NCI-H2107 (cell line): ENCODE measurements at places on chromosomes 1 and 21.

DNA sequence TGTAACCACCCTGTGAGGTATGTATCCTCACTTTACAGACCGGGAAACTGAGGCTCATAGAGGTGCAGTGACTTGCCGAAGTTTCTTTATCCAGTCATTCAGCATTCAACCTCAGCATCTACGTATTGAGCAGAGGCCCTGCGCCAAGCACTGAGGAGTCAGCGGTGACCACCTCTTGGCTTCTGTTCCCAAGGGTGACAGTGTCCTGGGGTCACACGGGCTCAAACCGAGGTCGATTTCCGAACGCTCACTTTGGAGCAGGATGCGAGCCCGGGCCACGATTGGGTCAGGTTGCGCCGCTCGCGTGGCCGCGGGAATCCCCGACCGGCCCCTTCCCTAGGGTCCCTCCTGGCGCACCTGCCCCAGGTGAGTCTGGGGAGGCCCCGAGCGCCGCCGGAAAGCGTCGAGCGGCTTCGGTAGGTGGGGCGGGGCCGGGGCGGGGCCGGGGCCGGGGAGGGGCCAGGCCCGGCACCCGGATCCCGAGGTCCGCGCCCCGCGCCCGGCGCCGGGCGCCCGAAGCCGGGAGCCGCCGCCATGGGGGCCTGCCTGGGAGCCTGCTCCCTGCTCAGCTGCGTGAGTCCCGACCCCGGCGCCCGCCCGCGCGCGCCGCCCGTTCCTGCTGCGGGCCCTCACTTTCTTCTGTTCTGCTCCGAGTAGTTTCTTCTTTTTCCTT, at the start of gene SERINC2:
TSS of gene SERINC2 (plus strand) at position 482 of the 673 bp plus-strand sequence. CDS start at position 535, 53 bp downstream.
- DNase-seq: peak; percentile 46

DNA sequence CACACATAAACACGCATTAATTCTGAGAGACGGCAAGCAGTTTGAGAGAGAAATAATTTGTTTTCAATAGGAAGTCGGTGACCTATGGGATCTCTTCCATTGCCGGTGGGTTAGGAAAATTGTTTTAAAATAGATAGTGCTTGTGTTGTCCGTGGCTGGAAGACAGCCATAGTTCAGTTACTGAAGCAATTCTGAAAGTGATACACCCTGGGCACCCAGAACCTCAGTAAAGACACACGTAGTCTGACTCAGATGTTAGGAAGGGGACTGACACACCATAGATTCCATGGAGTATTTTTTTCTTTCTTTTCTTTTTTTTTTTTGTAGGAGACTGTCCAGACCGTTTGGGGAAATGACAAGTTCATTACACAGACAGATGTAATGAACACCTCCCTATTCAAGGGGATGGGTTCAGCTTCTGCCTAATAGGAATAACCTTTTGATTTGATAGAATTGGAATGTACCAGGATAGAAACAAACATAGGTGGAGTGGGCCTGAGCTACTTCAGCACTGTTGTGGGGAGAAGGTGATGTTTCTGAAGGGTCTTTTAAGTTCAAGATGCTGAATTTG, 1.6 kb downstream of the C1orf21 start:
- no peak for DNase-seq

DNA sequence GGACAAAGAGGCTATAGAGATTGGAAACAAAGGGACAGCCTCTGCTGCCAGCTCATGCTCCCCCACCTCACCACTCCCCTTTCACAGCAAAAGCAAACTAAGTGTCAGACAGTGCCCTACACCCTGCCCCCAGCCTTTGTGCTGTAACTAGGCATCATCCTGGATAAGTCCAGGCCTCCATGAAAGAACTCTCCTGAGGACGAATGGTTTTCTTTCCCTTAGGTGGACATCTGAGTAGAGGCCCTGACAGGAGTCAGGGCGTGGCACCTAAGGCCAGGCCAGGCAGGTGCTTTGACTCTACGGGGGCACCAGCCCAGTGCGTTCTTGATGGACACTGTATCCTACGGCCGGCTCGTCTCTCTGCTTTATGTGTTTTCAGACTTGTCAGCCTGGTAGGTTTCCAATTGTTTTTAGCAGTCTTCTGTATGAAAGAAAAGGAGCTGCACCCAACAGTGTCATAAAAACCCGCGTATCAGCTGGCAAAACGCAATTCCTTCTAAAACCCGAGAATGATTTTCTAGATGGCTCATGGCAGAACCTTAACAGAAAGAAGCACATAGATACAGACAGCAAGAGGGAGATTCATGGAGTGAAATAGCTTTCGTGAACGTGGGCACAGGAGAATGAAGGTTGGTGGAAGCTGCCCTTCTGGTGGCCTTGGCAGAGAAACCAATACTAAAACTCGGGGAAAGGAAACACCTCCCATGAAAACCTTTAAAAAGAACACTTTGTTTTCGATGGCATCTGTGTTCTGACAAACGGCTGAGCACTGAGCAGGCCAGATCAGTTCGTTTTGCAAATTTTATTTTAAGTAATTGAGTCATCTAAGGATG, 51.7 kb upstream of the AJAP1 start:
- DNase-seq: no peak

- no peak for DNase-seq
Measured at GRCh38 chr21:29436143-29436542, 137.4 kb downstream of the BACH1 start.

DNA sequence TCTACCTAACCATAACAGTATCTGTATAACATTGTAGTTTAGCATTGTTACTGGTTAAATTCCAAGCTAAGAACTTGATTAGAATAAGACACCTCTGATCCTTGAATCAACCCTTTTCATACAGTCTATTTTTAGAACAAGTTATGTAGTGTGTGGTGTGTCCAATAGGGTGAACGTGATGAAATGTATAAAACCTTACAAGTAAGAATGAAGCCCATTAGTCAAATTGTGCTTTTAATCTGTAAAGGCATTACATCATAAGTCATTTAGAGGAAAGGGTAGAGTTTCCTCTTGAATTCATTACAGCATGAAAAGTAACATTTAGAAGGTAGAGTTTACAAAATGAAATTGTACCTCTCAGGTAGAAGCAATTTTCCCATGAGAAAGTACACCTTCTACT, 479.2 kb downstream of the LTN1 start:
- DNase-seq: no peak

- no peak for DNase-seq
Measured at GRCh38 chr1:170594066-170594626, 62.2 kb downstream of the GORAB start.

DNA sequence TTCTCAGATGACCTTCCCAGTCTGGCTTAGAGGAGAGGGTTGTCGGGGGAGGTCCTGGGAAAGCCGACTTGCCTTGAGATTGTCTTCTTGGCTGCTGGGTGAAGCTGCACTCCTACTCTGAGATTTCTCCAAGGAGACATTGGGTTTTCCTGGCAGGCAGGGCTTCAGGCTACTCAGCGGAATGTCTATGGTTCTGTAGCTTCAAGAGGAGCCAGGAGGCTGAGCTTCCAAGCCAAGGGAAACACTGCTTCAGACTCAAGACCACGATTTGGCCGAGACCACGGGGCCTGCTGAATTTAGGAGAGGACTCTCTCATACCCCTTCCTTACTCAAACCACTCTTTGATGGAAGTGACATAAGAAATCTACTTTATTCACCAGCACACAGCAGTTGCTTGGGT, 67.8 kb downstream of the NTMT2 start:
- no peak for DNase-seq

GRCh38 chr1:156319664-156320063, 18.4 kb downstream of the CCT3 start:
- DNase-seq: no peak

DNA sequence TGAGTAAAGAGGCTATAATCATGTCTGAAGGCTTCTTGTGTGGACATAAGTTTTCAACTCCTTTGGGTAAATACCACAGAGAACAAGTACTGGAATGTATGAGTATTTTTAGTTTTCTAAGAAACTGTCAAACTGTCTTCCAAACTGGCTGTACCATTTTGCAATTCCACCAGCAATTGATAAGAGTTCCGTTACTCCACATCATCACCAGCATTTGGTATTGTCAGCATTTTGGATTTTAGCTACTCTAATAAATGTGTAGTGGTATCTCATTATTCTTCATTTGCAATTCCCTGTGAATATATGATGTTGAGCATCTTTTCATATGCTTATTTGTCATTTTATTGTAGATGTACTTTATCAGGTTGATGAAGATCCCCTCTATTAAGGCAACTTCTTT, 9.4 kb upstream of the MNDA start:
- DNase-seq: no peak

DNA sequence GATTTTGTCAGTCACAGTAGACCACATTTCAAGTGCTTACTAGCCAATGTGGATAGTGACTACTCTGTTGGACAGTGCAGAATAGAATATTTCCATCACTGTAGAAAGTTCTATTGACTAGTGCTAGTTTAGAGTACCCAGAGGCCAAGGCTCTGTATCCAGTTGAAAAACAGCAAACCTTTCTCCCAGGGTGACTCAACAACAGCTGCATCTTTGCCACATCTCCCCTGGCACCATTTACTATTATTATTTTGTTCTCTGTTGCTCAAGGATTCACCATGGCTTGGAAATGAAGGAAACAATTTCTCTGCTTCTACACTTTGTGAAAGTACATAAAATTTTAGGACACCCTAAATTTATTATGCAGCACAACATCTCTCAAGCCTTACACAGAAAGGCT, 85.3 kb upstream of the WDR26 start:
- DNase-seq: no peak

DNA sequence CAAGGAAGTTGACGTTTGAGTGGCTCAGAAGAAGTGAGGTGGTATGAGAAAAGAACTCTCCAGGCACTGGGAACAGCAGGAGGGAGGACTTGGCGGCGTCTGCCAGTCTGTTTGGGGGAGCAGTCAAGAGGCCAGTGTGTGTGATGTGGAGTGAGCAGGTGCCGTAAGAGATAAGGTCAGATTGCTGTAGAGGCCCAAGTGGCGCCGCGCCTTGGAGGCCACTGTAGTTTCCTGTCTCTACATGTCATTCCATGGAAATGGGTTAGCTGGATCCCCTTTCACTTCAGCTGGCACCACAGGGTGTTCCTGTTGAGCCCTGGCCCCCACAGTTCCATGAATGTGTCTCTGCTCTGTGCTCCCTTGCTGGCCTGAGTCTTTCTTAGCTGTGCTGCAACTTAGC, 35.5 kb upstream of the PTPRF start:
- no peak for DNase-seq

GRCh38 chr1:184582411-184582810, 172.2 kb downstream of the EDEM3 start:
- DNase-seq: no peak

GRCh38 chr1:89826594-89826993, 5.8 kb downstream of the LRRC8D start:
- DNase-seq: no peak

- DNase-seq: no peak
Measured at GRCh38 chr1:175906370-175906769, 163.0 kb upstream of the TNR start.

GRCh38 chr1:241250465-241250864, 106.5 kb downstream of the RGS7 start:
- DNase-seq: peak; percentile 34

DNA sequence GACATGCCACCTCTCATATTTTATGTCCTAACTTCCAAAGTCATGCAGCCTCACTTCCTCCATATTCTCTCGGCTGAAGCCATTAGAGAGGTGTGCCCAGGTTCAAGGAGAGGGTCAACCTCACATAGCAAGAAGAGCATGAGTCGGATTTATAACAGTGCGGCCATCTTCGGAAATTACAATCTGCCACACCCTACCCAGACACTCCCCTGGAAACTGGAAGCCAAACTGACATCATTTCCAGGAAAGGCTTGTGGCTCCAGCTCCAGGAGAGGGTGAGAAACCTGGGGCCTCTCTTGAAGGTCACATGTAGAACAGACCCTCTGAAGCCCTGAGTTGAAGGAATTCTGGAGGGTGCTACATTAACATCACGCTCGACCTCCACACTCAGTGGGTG, 73.5 kb downstream of the RRAGC start:
- no peak for DNase-seq

DNA sequence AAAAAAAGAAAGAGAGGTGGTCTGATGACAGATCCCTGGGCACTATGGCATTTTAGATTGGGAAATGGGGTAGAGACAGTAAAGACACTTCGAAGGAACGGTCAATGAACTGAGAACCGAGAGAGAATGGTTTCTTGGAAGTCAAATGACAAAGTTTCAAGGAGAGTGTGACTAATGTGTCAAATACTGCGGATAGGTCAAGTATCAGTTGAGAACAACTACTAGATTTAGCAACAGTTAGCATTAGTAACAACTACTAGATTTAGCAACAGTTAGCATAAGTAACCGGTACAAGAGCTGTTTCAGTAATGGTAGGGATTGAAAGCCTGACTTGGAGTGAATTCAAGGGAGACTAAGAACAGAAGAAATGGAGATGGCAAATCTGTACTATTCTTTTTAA, 35.0 kb downstream of the UROD start:
- DNase-seq: no peak

DNA sequence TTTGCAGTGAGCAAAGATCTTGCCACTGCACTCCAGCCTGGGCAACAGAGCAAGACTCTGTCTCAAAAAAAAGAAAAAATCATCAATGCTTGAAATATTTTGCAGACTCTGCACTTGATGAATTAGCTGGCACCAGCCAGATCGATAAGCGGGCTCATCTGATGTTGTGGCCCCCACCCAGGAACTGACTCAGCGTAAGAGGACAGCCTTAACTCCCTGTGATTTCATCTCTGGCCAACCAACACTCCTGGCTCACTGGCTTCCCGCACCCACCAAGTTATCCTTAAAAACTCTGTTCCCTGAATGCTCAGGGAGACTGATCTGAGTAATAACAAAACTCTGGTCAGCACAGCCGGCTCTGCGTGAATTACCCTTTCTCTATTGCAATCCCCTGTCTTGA, 98.9 kb downstream of the SPSB1 start:
- DNase-seq: no peak

DNA sequence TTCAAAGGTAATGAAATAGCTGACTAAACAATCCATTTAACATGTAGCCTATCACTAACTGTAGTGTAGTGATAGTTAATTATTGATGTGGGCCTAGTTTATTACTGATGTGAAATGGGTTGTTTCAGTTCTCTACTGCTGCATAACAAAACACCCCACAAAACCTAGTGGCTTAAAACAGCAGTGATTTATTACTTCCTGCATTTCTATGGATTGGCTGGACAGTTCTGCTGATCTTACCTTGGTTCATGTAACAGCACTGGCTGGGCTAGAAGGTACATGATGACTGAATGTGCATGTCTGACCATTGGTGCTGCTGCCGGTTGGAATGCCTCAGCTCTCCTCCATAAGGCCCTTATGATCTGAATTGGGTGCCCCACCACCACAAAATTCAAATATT, 5.4 kb upstream of the ABL2 start:
- DNase-seq: no peak

GRCh38 chr1:229094476-229095311, 176.2 kb upstream of the RAB4A start:
- DNase-seq: no peak

DNA sequence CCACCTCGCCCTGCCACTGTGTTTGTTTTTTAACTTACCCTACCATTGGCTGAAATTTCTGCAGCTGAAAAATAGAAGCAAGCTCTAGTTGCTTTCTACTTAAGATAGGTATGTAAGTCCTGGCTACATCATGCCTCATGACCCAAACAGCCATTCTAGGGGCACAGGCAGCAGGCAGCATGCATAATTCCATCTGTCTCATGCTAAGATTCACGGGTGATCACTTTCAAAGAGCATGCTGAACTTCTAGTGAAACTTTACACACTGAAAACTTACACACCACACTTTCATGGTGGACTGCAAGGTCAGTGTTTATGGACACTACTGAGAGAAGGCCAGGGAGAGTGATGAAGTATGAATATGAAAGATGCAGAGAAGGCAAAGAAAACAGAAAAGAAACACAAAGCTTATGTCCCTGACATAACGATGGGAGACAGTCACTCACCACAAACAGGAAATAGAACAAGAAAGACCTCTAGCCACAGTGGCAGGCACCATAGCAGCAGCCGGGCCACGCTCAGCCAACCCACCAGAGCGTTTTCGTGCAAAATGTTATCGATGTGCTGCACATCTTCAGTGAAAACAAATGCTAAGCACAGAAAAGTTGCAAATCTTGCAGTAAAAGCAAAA, 102.3 kb upstream of the TIAM1 start:
- DNase-seq: no peak
